ENCODE measurements at places on chromosomes 7 and 10.

DNA sequence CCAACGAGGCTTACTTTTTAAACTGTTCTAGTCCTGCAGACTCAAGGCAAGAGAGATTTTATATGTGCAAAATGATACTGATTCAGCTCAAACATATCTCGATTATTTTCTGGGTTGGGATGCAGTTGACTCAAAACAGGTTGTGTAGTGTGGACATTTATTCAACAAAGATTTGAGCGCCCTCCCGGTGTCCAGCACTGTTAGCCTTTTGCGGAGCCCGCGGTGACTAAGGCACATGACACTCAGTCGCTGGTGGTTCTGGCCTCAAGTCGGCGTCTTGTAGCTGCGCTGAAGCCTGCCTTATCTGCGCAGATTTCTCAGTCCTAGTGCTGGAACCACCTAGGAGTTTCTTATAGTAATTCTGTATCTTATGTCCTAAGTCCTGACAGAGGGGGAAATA is 938 bp upstream of the CADPS2 start:
- peak; percentile 14 for DNase-seq

DNA sequence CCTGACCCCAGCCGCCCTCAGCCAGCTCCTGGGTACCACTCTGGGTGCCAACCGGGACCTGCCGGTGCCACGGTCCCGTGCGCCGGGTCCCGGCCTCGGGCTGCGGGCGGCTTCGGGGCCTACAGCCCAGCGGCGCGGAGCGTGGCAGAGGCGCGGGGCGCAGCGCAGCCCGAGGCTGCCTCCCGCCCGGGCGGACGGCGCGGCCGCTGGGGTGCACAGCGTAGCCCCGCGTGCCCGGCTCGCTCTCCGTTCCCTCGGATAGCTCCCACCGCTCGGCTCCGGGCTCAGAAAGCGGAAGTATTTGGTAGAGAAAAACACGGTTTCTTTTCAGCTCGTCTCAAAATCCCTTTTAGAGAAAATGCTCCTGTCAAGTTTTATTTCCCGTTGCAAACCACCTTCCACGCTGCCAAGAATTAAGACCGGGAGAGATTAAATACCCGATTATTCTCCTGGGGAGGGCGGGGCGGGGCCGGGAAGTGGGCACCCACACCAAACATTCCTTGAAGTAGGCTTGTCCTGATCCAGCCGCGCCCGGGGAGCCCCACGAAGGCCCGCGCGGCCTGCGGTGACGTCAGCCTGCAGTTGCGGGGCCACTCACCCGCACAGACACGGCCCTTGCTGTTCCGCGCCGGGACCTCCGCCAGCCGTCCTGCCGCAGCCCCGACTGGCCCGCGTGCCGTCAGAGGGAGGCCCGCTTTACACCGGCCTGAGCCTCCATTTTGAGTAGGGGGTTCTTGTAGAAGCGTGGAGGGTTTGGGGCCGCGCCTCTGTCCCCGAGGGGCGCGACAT is 7.2 kb downstream of the HOXA13 start:
- DNase-seq: no peak

- DNase-seq: no peak
These were observed 18.1 kb upstream of the NPTX2 start for GRCh38 chr7:98598846-98599615.

GRCh38 chr7:82729172-82730030 is 285.8 kb upstream of the CACNA2D1 start:
- DNase-seq: peak; percentile 18

GRCh38 chr7:38296059-38296857 is 22.8 kb upstream of the TARP start:
- DNase-seq: peak; percentile 35

DNA sequence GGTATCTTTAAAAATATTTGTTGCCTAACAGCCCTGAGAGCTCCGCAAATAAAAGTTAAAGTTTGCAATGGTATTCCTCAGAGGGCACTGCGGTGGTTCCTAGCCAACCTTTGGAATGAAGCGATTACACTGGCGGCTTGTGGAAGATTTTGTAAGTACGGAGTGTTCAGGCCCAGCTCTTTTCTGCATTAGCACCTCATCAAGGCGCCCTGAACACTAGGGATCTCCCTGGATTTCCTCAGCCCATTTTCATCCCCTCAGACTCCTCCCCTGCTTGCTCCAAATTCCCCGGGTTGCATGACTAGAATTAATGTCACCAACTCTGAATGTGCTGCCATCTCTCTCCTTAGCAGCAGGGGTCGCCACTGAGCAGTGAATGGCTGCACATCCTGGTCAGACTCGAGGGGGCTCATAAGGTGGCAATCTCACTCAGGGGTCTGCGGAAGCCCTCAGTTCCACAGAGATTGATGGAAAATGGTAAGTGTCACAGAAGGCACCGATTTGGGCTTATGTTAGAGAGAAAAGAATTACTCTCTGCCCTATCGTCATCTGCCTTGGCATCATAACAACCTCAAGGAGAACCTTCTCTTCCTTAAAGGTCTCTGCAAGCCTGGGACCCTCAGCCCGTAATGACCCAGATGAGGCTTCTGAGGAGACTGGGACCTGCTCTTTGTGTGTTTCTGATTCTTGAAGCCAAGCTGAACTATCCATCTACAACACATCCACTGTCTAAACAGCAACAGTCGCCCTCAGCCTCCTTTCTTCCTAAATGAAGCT is 262.8 kb upstream of the AOAH start:
- DNase-seq: peak; percentile 75

DNA sequence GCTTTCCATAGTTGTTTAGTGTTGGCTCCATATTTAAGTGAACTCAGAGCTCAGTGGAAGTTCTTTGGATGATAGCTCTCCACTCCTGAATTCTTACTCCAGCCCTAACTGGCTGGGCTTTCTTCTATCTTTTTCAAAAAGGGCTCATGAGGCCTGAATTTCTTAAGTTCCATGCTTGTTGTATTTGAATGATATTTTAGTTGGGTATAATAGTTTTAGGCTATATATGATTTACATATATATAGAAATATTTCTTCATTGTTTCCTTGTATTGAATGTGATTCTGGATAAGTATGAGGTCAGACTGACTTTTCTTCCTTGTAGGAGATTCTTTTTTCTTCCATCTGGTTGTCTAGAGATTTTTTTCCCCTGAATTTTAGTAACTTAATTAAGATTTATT is 843.5 kb downstream of the LRMDA start:
- no peak for DNase-seq

GRCh38 chr7:21965291-21965690 is 19.6 kb upstream of the CDCA7L start:
- DNase-seq: no peak

DNA sequence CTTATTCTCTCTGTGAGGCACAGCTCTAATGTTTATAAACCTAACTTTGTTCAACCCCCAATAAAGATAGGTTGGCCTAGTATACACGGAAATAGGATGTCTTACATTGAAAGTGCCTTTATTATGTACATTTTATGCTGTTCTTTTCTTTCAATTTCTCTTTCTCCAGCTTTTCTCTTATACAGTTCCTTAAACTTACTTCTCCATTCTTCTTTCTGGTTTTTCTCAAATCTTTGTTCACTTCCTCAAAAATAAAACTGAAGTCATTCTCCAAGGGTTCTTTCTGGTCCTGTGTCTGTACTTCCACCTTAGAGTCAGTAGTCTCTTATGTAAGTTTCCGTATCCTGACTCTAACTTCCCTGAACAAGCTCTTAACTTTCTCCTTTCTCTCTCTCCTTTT is 29.2 kb upstream of the NAMPT start:
- no peak for DNase-seq

DNA sequence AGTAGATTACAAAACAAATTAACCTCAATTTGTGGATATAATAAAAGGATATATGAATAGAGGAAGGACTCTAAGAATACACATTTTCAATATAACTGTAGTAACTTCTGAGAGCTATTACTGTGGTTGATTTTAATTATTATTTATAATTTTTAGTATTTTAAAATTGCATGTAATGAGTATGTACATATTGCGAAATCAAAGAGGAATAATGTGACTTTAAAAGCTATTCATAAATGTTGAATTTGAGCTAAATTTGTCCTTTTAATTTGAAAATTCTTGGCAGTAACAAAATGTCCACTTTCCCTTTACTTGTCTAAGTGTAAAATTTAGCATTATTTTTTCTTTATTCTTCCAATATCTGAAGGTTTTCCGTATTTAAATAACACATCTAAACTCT is 750.6 kb upstream of the PCDH15 start:
- DNase-seq: no peak

- no peak for DNase-seq
These were observed 58.4 kb downstream of the ZNF467 start for GRCh38 chr7:149714910-149715471.

GRCh38 chr10:97612386-97612785 is 20.9 kb downstream of the MORN4 start:
- no peak for DNase-seq

- DNase-seq: no peak
These were observed 81.3 kb downstream of the CHST15 start for GRCh38 chr10:124012066-124012465.

GRCh38 chr7:114412548-114412947 is 2.1 kb upstream of the FOXP2 start:
- DNase-seq: no peak

DNA sequence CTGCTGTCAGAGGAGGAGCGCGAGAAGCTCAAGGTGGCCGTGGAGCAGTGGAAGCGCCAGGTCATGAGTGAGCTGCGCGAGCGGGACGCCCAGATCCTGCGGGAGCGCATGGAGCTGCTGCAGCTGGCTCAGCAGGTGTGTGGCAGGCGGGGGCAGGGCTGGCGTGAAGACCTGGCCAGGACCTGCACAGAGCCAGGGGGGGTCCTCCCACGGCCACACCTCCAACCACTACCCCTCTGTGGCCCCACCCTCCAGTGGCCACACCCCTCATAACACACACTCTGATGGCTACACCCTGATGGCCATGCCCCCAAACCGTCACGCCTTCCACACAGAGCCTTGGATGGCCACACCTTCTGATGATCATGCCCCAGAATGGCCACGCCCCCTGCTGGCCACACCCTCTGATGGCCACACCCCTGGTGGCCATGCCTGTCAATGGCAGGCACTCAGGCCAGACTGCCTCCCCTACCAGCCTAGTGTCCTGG is 23.4 kb upstream of the DPYSL4 start:
- DNase-seq: peak; percentile 46

- no peak for DNase-seq
These were observed 60.8 kb upstream of the CELF2 start for GRCh38 chr10:10956681-10957542.

- DNase-seq: no peak
These were observed 656.0 kb downstream of the CNTNAP2 start for GRCh38 chr7:146772601-146773000.

DNA sequence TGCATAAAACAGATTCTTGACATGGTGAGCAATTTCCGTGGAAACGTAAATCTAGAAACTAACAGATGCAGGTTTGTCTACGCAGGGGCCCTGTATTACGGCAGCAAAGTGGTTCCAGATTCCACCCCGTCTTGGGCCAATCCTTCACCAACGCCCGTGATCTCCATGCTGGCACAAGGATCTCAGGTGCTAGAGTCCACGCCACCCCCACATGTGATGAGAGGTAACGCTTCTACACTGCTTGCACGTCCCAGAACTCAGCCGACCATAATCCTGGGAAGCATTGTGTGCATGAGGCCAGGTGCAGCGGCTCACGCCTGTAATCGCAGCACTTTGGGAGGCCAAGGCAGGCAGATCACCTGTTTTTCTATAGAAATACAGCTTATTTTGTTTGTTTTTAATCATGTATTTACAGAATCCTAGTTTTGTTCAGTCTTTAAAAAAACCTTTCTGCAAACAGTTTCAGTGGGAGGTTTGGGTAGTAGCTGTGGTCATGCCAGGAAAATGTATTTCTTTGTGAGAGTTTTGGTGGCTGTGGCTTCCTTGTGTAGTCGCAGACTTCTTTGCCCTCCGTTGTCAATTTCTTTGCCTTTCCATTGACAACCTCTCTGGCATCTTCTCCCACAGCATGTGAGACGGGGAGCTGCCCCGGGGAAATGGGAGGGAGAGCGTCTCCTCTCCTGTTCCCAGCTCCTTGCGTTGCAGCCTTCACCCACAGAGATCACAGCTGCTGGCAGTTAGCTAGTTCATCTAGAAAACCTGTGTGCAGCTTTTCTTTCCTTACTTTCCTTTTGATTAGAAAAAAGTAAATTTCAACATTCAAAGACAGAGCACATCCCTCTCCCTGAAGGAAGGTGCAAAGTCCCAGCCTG is 35.7 kb downstream of the ITIH2 start:
- DNase-seq: no peak

- no peak for DNase-seq
These were observed 975.8 kb upstream of the AUTS2 start for GRCh38 chr7:68622500-68622899.

GRCh38 chr7:139643951-139644585 is 120.6 kb downstream of the CLEC2L start:
- no peak for DNase-seq

GRCh38 chr7:90709501-90710465 is 113.7 kb downstream of the CDK14 start:
- no peak for DNase-seq

GRCh38 chr10:34219753-34220548 is 595.1 kb downstream of the PARD3 start:
- no peak for DNase-seq

GRCh38 chr10:47111329-47111862 is 188.6 kb upstream of the GDF10 start:
- no peak for DNase-seq

All from GM10248 (cell line).